ENCODE measurements at places on chromosomes 5 and 9. TPM values are rescaled to one million over a fixed set of nuclear protein-coding genes. Genes with fewer than 3 reads are reported as not detected.

Gene ZNF454
- 1.7 TPM for total RNA-seq

Gene FAXDC2
- 0.52 TPM for total RNA-seq

Gene MELK
- 87.8 TPM for total RNA-seq

Gene CDH18
- not detected for total RNA-seq

- DNase-seq = no peak
Measured at GRCh38 chr9:133999851-134000265, 7.7 kb upstream of the VAV2 start.

GRCh38 chr5:151739395-151739794 lies 19.0 kb downstream of the ATOX1 start:
- DNase-seq = no peak

GRCh38 chr5:100691548-100691947 lies 156.4 kb downstream of the FAM174A start:
- DNase-seq = no peak

- no peak for DNase-seq
Measured at GRCh38 chr5:96017951-96018350, 56.3 kb upstream of the ELL2 start.

DNA sequence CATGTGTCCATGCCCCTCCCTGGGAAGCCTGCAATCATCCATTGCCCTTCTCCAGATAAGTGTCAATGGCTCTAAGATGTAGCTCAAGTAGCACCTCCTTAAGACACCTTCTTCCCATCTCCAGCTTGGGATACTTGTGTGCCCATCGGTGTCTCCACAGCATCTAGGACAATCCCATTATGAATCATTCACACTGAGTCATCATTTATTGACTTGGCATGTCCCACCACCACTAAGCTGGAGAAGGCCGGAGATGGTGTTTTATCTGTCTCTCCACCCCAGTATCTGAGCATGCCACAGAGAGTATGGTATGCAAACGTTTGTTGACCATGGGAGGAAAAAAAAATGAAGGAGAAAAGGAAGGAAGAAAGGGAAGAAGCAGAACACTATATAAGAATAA lies 342.2 kb downstream of the TRIM32 start:
- no peak for DNase-seq

DNA sequence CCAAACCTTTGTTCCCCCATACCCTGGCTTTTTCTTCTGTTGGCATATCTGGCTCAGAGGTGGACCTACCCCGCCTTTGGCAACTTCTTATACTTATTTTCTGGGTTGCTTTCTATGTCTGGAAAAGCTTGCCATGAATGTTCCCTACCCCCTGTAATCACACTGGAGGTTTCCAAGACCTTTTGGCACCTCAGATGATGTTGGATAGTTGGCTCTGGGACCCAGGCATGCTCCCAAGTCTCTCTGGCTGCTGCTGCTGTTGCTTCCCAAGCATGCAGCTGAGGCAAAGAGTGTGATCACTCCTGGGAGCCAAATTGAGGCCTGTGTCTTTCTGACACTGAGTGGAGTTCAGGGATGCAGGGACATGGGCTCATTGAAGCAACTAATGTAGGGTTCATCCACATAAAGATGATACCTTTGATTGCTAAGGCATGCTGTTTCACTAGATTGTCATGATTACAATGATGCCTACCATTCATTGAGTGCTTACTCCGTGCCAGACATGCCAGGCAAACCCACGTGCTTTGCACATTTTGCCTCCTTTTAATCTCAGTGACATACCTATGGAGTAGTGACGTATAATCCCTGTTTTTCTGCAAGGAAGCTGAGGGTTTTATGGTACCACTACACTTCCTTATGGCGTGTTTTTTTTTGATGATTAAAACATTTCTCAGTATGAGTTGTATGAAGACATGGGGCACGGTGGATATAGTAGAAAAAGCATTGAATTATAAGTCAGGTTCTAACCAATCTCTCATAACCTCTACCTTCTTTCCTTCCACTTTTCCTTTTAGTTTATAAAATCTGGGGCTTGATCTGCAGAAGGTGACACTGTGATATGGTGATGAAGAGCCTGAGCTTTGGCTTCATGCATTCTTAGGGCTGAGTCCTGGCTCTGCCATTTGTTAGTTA lies 73.1 kb downstream of the ARHGAP26 start:
- DNase-seq = no peak

GRCh38 chr9:111271481-111272080 lies 58.4 kb downstream of the OR2K2 start:
- DNase-seq = no peak

DNA sequence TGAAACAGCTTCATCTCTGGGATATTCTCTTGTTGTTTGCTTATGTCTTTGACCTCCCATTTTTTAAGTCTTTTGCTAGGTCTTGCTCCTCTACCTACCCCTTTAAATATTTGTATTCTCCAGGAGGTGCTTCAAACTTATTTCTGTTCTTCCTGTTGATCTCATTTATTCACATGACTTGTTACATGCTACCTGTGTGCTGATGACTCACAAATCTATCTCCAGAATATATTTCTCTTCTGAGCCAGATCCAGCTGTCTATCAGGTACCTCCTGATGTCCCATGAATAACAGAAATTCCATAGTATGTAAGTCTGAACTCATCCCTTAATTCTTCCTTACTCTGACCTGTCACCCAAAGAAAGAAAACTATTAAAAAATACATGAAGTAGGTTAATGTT lies 11.0 kb downstream of the NIPBL start:
- DNase-seq = no peak

GRCh38 chr9:75451045-75451444 lies 362.7 kb downstream of the OSTF1 start:
- DNase-seq = no peak

DNA sequence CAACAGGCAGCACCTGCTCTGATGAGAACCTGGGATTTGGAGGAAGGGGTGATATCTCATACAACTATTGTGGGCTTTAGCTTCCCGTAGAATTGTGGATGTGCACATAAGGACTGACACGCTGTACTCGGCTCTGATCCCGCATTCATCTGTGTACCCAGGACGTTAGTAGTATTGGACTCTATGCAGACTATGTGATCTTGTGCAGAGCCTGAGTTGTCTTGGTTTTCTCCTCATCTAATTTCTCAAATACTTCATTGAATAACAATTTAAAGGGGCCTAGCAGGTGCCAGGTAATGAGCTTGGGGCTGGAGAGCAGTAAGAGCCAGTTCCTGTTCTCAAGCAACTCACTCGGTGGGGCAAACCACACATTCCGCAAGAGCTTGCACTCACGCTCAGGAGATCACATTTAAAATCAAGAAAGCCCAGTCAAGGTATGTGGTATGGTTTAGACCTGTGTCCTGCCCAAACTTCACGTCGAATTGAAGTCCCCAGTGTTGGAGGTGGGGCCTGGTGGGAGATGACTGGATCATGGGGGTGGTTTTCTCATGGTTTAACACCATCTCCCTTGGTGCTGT lies 14.8 kb downstream of the C5orf15 start:
- DNase-seq = no peak

Measured in epithelial cell of proximal tubule (primary cell).